Thoracic aorta (tissue), 2 donors: ENCODE measurements at places on chromosomes 3 and 15. TPM values are rescaled to one million over a fixed set of nuclear protein-coding genes. Genes with fewer than 3 reads are reported as not detected.

SLC9C1 gene
- not detected for total RNA-seq

C3orf49 gene
- not detected for total RNA-seq

CFAP100 gene
- not detected for total RNA-seq

DHFR2 gene
- 8.0 TPM for total RNA-seq

PRICKLE2 gene
- 27.9 TPM for total RNA-seq

GRK7 gene
- total RNA-seq, result not detected

NMB gene
- total RNA-seq, result 8.0 TPM

SLC51B gene
- total RNA-seq, result not detected

CHCHD6 gene
- total RNA-seq, result 12.5 TPM

NANOGP8 gene
- total RNA-seq, result 0.81 TPM

ZNF662 gene
- total RNA-seq, result 12.6 TPM

CCDC12 gene
- 29.8 TPM for total RNA-seq

RTP3 gene
- not detected for total RNA-seq

KNG1 gene
- not detected for total RNA-seq

IRAK2 gene
- 13.8 TPM for total RNA-seq

SMAD3 gene
- 78.5 TPM for total RNA-seq

PP2D1 gene
- total RNA-seq, result not detected

LINGO1 gene
- 0.63 TPM for total RNA-seq
